ENCODE measurements at places on chromosomes 11 and 22.

- no peak for DNase-seq
Observed at GRCh38 chr11:79193663-79194310, 247.0 kb downstream of the TENM4 start.

GRCh38 chr11:134916421-134917213 is 504.6 kb upstream of the B3GAT1 start:
- no peak for DNase-seq

GRCh38 chr11:113375402-113375801 is 12.2 kb upstream of the ANKK1 start:
- no peak for DNase-seq

- no peak for DNase-seq
Observed at GRCh38 chr11:14070896-14071295, 108.4 kb downstream of the SPON1 start.

- no peak for DNase-seq
Observed at GRCh38 chr11:57205041-57205641, 23.4 kb downstream of the LRRC55 start.

GRCh38 chr11:61505640-61506155 is 2.9 kb upstream of the LRRC10B start:
- DNase-seq, result no peak

DNA sequence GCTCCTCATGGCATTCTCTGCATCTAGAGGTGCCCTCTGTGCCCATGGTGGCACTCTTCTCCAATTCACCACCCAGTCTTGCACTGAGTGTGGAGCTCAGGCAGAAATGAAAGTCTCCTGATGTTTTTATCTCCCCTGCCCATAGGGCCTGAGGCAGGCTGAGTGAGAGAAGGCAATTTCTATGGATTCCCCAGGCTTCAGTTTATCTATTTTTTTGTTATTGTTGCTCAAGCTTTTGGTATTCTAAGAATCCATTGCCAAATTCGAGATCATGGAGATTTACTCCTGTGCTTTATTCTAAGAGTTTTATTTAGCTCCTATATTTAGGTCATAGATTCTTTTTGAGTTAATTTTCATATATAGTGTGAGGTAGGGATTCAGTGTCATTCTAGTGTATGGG is 40.7 kb downstream of the TSPAN18 start:
- DNase-seq, result no peak

- DNase-seq, result no peak
Observed at GRCh38 chr11:69203381-69203780, 47.6 kb downstream of the SMIM38 start.

- no peak for DNase-seq
Observed at GRCh38 chr11:76723142-76723541, 52.6 kb upstream of the LRRC32 start.

GRCh38 chr22:36764060-36764459 is 11.9 kb downstream of the IFT27 start:
- DNase-seq, result no peak

GRCh38 chr11:12287374-12288211 is 89.8 kb upstream of the PARVA start:
- no peak for DNase-seq

GRCh38 chr11:75907906-75908527 is 93.0 kb downstream of the UVRAG start:
- DNase-seq, result no peak

DNA sequence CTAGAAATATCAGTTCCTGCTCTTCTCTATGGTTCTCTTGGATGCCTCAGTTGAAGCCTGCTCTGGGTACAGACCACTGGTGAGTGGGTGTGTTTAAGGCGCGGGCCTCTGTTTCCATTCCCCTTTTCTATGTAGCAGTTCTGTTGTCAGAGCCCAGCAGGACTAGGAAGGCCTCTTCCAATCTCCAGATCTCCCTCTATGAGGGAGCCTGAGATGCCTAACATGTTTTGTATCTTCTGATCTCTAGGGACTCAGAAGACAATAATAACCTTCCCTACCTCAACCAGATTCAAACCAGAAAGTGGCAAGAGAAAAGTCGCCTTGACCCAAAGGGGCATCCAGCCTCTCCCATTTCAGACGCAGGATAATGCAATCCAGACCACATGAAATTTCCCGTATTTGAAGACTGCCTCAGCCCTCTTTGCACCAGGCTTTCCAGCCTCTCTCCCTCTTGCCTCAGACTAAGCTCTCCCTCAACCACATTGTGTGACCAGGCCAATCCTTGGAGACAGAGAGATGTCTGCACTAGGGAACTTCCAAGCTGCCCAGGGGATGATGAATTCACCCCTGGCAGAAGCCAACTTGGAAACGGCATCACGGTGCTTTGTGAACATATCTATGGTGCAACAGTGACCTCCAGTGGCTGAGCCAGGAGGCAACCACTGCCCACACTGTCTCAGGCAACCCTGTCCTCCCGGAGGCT is 150.1 kb upstream of the UBASH3B start:
- peak; percentile 6 for DNase-seq

DNA sequence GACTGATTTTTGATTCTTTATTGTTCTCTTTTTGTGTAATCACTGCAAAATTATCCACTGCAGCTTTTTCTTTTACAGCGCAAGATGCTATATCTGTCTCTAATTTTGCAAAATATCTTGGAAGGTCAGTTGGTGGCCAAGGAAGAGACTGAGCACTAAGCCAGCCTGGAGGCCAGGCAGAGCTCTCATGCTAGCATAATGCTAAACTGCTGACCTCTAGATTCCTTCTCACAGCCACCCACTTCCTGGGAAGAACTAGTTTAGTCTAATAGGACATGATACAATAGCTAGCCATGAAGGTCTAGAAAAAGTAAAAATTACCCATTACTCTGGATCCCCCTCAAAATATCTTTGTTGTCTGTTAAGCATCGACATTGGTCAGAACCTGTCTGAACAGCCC is 227.2 kb upstream of the ARHGAP20 start:
- no peak for DNase-seq

GRCh38 chr11:106879832-106880546 is 138.3 kb downstream of the GUCY1A2 start:
- no peak for DNase-seq

- DNase-seq, result no peak
Observed at GRCh38 chr22:36322602-36322915, 65.2 kb downstream of the MYH9 start.

- no peak for DNase-seq
Observed at GRCh38 chr22:37697538-37697835, 639 bp downstream of the TRIOBP start.

GRCh38 chr11:120383518-120384155 is 47.4 kb downstream of the ARHGEF12 start:
- DNase-seq, result no peak

DNA sequence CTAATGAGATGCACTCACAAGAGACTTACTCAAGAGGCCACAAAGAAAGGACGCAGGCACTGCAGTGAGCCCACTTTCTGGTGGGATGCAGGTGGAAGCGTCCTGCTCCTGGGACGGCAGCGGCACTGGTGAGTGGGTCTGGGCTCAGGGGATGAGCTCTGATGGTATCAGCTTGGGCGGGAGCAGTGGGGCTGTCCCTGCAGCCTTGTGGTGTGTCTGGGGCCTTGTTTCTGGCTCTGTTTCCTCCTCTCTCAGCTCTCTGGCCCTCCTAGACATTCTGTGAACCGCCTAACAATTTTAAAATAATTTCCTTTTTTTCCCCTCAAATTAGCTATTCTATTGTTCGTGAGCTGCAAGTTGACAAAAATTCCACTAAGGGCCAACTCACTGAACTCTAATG is 8.8 kb upstream of the ST14 start:
- DNase-seq, result no peak

DNA sequence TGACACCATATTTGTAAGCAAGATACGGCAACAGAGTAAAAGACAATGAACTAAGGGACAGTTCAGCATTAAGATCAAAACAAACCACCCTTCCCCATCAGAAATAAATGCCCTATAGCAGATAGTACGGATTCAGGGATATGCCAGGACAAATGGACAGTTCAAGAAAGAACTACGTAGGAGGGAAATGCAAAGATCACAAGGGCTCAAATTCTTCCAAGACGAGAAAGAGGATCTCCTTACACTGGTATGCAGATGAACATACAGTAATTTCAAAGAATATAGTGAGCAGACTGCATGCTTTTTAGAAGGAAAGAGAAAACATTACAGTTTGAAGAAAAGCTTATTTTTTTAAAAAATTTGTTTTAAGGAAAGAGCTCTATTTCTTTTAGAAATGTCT is 124.7 kb upstream of the APOA1 start:
- no peak for DNase-seq

DNA sequence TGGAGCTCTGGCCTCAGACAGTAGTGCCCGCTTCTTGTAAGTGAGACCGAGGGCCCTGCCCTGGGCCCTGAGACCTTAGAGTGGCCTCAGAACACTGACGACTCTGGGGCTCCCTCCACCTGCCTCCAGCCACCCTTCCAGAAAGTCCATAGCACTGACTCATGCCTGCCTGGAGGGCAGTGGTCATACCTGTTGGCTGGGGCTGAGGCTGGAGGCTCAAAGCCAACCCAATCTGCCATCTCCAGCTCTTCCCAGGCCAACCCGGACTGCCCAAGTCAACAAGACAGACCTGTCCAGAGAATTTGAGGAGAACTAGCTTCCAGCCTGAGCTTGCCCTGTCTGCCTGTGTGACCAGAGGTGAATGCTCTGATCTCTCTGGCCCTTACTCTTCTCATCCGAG is 66.9 kb upstream of the TTLL12 start:
- DNase-seq, result no peak

- no peak for DNase-seq
Observed at GRCh38 chr11:34595391-34595790, 25.5 kb upstream of the EHF start.

DNA sequence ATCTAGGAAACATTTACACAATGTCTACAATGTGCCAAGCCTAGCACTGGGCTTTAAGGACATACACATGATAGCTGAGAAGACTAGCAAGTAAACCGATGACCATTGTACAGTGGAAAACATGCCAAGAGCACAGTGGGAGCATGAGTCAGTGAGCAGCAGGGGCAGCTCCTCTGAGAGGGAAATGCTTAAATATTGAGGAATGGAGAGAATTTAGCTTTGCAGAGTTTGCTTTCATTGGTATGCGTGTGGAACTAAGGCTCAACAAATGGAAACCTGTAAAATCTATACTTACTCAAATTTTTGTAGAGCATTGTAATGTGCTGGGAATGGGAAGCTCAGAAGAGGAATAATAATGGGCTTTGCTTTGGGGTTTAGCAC is 282.3 kb downstream of the ST3GAL4 start:
- DNase-seq, result no peak

Measured in activated effector memory CD4-positive, alpha-beta T cell treated with Interleukin-2 at 50 U/mL for 16 hours (primary cell).